Activated T-helper 17 cell treated with anti-CD3 and anti-CD28 coated beads, Interleukin-2, amount 50 U/mL, for 72 hours (primary cell): ENCODE measurements at places on chromosomes 6 and 20. TPM values are rescaled to one million over a fixed set of nuclear protein-coding genes. Genes with fewer than 3 reads are reported as not detected.

DNA sequence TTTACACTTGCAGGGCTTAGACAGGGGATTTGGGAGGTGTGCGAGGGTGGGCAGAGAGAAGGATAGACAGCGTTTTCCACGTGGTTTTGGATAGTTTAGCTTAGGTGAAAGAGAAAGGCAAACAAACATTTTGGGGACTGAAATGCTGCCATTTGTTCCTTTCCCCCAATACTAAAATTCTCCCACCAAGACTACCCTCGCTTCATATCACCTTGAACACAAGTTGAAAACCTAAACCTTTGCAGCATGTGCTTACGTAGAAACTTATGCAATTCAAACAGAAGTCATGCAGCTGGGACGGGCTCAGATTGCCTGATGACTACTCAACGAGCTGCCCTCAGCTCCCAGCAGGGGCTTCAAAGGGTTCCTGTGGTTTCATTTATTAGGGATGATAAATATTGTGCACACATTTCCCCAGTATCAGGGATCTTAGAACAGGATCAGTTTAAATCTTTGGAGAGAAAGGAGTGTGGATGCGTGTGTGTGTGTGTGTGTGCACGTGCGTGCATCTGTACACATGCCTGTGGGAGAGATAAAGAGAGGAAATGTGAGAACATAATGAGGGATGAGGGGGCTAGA lies 77.3 kb downstream of the SLC22A23 start:
- ATAC-seq: no peak

DNA sequence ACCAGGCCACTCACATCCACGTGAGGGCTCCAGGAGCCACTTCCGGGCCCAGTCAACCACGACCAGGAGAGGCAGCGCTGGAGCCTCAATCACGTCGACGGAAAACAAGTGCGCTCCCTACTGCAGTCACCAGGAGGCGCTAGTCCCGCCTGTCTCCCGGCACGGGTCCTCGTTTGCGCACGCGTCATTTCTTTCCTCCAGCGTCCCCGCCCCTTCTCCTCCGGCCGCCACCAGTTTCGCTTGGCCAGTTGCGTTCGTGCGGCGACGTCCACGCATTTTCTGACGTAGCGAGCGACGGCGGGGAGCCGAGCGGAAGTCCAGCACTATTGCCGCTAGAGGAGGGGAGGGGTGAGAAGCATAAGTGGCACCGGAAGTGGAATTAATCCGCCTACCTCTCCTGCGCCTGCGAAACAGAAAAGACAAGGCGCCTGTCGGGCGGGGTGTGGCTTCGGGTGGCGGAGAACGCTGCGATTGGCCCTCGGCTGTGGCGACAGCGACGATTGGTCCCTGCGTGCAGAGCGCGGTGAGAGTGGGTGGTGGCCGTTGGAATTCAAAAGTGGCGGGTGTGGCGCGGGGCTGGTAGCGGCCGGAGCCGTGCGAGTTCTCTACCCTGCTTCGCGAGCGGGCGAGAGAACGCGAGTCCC lies at the start of gene KIFC1:
Gene KIFC1 (plus strand): TSS at position 546 of the 644 bp plus-strand sequence. CDS start 163 bp downstream, outside the sequence.
- ATAC-seq: peak; percentile 91

GRCh38 chr6:79467716-79468115 lies 69.5 kb downstream of the LCA5 start:
- ATAC-seq: no peak

DNA sequence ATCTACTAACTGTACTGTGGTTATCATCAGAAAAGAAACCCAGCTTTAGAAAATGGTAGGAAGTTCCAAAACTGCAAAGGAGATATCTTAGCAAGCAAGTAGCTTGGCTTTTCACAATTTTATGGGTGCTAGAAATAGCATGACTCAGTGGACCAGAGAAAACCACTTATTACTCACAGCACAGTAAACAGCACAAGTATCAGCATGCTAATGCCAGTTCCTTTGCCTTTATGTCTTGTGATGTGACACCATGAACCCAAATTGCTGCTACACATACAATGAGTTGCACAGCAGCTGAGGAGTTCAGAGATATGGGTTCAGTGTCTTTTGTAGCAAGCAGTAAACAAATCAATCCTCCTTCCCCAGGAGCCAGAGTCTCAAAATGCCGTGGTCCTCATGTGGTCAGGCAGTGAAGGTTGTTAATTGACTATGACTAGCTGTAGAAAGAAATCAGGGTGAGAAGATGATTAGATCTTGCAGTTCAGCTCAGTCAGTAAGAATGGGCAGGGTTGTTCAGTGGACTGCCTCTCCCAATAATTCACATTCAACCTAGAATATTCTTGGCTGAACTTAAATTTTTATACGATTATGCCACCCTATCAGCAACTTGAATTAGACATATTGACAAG lies 73.3 kb downstream of the OPRM1 start:
- peak; percentile 60 for ATAC-seq

DNA sequence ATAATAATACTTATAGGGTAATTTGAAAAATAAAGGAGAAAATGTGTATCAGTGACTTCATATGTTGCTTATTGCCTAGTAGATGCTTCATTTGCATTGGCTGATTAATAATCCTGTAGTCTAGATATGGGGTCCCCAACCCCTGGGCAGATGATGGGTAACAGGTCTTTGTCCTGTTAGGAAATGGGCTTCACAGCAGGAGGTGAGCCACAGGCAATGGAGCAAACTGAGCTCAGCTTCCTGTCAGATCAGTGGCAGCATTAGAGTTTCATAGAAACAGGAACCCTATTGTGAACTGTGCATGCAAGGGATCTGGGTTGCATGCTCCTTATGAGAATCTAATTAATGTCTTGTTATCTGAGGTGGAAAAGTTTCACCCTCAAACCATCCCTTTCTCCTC lies 1049.5 kb upstream of the EPHA7 start:
- ATAC-seq: no peak

DNA sequence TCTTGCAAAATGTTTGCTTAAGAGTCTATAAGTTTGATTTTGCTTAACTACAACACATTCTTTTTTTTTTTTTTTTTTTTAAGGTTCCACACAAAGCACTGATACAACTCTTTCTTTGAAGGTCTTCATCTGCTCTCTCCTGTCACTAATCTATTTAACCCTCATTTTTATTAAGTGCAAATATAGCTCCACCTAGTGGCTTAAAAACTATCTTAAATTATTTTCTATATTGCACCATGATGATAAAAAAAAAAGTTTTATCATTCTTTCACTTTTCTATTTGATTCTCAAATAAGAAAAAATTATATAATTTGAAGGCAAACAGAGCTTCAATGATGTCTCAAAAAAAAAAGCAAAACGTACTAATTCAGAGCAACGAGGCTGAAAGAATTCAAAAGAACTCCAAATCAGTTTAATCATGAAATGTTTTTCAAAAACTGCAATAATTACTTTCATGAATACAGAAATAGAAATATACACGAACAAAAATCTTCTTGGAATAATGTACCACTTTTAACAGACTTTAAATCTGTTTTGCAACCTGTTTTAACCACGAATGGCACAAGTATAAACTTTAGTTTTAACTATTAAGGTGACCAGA lies 12.8 kb downstream of the ESF1 start:
- no peak for ATAC-seq

DNA sequence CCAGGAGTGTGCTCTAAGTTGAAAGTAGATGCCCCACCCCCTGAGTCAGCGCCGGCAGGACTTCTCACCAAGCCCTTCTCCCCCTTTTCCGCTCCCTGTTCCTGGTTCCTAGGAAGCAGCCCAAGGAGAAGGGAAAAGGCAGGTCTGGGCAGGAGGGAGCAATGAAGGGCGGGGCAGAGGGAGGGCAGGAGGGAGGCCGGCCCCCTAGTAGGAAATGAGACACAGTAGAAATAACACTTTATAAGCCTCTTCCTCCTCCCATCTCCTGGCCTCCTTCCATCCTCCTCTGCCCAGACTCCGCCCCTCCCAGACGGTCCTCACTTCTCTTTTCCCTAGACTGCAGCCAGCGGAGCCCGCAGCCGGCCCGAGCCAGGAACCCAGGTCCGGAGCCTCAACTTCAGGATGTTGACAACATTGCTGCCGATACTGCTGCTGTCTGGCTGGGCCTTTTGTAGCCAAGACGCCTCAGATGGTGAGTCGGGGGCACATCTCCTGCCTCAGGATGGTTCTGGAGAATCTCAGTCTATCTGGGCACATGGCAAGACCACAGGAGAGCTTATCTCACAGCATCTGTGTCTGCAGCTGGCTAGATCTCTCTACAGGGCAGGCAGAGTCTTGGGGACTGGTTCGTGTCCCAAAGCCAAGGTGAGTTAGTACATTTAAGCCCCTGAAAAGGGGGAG lies at the start of gene PROCR:
Gene PROCR (plus strand): TSS at position 320 of the 681 bp plus-strand sequence. CDS start 83 bp downstream, at position 403.
- ATAC-seq: peak; percentile 75

- ATAC-seq: no peak
These were observed 27.1 kb upstream of the GJA1 start for GRCh38 chr6:121408321-121408720.

DNA sequence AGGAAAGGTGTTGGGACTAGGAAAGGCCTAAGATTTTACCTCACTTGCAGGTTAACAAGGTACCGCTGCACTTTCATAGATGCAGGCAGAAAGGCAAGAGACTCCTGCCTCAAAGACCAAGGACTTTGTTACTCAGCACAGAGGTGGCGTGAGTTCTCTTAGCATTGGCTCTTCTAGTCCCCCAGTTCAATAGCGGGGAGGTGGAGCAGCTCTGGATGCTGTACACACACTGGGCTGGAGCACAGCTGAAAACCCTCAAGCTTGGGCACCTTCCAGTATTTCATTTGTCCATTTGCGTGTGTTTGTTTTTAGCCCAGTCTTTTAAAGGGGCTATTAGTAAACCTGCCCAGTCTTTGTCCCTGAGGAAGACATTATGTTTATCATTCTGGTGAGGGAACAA lies 345.2 kb downstream of the FARS2 start:
- no peak for ATAC-seq

DNA sequence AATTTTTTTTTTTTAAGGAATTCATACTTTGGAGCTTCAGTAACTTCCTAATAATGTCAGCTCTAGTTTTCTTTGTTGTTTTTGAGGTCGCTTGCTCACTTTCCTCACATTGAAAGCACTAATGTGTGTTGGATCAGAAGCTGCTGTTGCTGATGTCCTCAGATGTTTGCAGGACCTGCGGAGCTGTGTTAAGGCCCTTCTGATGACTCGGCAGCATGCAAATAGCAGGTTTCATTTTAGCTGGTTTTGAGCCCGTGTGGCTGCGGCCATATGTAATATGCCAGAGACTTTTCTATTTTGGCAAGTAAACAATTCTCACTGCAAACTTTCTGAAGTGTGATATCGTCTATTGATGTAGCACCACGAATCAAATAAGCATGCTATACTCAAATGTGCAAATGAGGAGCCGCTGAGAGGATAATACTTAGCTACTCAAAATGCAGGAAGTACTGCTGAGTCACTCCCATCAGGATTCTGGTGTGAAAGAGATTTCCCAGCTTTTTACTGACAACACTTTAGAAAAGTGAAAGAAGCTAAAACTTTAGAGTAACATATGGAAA lies 187.8 kb downstream of the SASH1 start:
- peak; percentile 46 for ATAC-seq

The LYRM2 gene
- 30.7 TPM for total RNA-seq

The CTCFL gene
- total RNA-seq: not detected

The SRSF12 gene
- 1.1 TPM for total RNA-seq
